ENCODE measurements at places on chromosomes 7 and 10.

GRCh38 chr10:9262770-9263169 is 1208.3 kb downstream of the GATA3 start:
- DNase-seq = no peak

DNA sequence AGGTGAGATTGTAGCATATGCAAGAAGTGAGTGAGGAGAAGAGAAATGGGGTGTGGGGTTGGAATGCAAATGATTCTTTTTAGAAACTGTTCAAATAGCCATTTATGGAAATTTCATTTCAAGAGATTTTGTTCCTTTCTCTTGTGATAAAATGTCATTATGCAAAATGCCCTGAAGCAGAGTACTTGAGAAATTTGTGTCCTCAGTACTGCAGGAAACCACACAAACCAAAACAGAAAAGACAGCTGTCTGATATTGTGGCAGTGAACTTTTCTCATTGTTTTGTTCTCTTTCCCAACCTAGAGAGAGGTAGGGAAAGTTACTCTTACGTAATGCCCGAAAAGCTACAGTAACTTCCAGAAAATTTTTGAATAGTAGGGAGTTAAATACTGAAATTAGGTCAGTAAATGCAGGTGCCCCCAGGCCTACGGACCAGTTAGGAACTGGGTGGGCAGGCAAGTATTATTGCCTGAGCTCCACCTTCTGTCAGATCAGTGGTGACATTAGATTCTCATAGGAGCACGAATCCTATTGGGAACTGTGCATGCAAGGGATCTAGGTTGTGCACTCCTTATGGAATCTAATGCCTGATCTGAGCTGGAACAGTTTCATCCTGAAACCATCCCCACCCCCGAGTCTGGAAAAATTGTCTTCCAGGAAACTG is 34.0 kb downstream of the DLD start:
- no peak for DNase-seq

- DNase-seq = no peak
Observed at GRCh38 chr10:117360016-117360415, 15.2 kb downstream of the PDZD8 start.

DNA sequence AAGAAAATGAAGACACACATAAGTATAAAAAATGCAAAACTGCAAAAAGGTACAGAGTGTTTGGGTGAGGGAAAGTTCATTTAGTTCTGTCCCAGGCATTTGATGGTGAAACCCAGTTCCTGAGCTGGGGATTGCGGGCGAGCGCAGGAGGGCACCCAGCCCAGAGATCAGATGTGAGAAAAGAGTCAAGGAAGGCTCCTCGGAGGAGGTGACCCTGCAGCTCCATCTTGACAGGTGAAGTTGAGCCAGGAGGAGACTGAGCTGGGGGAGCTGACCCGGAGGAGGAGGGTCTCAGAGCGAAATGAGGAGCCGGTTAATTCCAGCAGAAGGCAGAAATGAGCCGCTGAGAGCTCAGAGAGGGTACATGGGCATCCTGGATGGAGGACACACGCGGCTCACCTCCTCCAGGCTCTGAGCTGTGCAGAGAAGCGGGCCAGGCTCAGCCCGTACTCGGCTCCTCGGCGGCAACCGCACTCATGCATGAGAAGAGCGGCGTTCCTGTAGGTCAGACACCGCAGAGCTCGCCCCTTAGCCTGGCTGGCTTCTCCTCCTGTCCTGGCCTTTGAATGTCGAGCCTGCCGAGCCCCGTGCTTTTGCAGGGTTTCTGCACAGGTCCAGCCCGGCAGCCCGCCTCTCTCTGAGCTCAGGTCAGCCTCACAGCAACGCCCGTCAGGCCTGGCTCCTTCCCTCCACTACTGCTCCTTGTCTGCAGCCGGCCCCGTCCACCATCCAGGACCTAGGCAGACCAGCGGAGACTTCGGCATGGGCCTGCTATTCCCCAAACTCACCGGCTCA is 9.5 kb upstream of the RAMP3 start:
- no peak for DNase-seq

DNA sequence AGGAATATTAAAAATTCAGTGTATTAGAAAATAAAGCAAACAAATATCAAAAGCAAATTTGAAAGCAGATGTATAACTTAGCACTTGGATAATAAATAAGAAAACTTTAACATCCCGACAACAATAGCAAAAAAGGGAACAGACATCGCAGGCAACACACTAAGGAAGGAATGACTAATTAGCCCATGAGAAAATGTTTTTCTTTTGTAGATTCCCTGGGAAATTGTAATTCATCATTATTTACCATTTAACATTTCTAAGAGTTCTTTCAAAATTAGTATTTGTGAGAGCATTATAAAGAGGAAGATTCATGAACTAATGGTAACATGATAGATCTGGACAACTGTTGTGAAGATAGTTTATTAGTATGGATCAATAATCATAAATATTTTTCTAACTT is 106.0 kb upstream of the STK17A start:
- DNase-seq = no peak

GRCh38 chr7:54637712-54638396 is 95.7 kb downstream of the VSTM2A start:
- no peak for DNase-seq

- DNase-seq = no peak
Observed at GRCh38 chr7:116324582-116324981, 114.2 kb downstream of the TES start.

GRCh38 chr10:78761311-78761781 is 307.4 kb upstream of the ZMIZ1 start:
- no peak for DNase-seq

- DNase-seq = no peak
Observed at GRCh38 chr7:151592868-151593486, 73.3 kb upstream of the RHEB start.

GRCh38 chr7:142511801-142512200 is 237.5 kb upstream of the PRSS1 start:
- DNase-seq = no peak

DNA sequence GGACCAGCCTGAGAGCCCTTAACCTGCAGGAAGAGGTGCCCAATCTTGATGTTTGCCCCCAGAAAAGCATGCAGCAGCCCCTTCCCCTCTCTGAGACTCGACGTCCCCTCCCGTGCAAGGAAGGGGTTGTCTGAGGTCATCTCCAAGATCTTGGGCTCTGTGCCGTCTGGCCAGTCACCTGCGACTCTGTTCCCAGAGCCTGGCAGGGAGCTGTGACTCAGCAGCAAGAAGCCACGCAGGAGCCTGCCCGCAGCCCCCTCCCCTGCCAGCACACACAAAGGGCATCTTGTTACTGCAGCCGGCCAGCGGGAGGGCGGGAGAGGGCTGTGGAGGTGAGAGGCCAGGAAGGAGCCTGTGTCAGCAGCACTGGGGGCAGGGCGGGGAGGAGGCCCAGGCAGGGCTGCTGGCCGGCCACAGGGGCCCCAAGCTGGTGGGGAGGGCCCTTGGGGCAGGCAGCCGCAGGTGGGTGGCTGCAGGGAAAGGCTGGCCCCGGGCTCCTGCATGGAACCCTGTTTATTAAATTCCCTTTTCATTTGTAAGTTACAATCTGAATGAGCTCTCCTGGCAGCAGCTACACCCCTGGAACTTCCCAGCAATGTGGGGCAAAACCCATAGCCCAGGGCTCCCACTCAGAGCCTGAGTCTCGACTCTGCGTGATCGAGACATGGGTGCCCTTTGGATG is 103.7 kb upstream of the ZMIZ1 start:
- no peak for DNase-seq

Data from stimulated activated CD4-positive, alpha-beta T cell treated with anti-CD3 and anti-CD28 coated beads, Interleukin-1b, Interleukin-23, amount 100 ng/mL, for 24 hours (primary cell).